ENCODE measurements at places on chromosomes 2 and 18.

DNA sequence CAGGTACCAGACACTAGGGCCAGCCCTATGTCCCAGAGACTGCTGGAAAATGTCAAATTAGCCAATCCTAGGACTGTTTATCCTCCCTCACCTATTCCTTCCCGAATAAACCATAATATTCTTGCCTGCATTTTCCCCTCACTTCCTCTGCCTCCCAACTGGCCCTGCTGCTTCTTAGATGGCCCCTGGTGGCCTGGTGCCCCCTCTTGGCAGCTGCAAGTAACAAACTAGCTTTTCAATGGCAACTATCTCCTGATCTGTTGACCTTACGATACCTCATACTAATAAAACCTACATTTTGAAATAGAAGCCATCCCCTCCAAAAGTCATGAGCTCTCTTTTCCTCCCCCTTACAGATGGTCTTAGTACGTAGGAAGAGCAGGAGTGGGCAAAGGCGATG, 132.0 kb downstream of the ALPK2 start:
- no peak for DNase-seq

DNA sequence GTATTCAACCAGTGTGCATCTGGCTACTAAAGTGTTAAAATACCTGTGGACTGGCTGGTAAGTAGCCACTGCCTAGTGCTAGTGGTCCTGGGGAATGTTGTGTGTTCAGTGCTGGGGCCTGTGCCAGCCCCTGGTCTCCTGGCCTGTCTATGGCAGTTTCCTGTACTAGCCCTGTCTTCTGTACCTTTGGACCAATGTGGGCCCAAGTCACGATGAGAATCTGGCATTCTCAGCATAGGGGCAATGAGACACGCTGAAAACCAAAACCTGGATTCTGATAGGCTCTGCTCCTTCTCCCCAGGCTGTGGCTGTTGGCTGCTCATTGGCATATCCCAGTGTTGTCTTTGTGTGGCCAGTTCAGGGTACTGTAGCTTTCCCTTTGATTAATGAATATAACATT, 170.4 kb downstream of the PTPRM start:
- DNase-seq: no peak

- no peak for DNase-seq
Observed at GRCh38 chr2:182680837-182681236, 35.2 kb upstream of the DNAJC10 start.

DNA sequence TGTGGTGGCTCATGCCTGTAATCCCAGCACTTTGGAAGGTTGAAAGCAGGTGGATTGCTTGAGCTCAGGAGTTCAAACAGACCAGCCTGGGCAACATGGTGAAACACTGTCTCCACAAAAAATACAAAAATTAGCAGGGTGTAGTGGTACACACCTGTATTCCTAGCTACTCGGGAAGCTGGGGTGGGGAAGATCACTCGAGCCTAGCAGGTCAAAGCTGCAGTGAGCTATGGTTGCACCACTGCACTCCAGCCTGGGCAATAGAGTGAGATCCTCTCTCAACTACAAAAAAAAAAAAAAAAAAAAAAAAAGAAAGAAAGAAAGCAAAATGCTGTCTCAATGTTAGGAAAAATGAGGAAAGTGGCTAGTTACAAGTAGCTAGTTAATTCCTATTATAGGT, 56.8 kb downstream of the TRIP12 start:
- DNase-seq: no peak

- peak; percentile 19 for DNase-seq
Observed at GRCh38 chr2:239381709-239382134, 19.1 kb downstream of the HDAC4 start.

- no peak for DNase-seq
Observed at GRCh38 chr2:48148841-48149430, 242.6 kb upstream of the FBXO11 start.

- no peak for DNase-seq
Observed at GRCh38 chr2:215653344-215654030, 217.6 kb upstream of the FN1 start.

DNA sequence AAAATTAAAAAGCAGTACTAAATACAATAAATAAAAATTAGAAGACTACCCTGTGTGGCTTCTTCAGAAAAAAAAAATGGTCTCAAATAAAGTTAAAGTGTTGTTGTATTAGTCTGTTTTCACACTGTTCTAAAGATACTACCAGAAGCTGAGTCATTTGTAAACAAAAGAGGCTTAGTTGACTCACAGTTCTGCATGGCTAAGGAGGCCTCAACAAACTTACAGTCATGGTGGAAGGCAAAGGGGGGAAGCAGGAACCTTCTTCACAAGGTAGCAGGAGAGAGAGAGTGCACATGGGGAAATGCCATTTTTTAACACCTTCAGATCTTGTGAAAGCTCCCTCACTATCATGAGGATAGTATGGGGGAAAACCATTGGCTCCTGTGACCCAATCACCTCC, 612.8 kb downstream of the RNF144A start:
- DNase-seq: no peak

- DNase-seq: no peak
Observed at GRCh38 chr18:59072727-59073421, 66.8 kb upstream of the SEC11C start.
